Lower leg skin (tissue), 4 donors: ENCODE measurements at places on chromosomes 1 and 21. TPM values are rescaled to one million over a fixed set of nuclear protein-coding genes. Genes with fewer than 3 reads are reported as not detected.

GRCh38 chr1:150696162-150696561, 792 bp downstream of the GOLPH3L start:
- DNase-seq, result no peak

The CLCA2 gene
- total RNA-seq, result 29.8 TPM

GRCh38 chr1:46533179-46533864, 18.1 kb downstream of the KNCN start:
- DNase-seq, result no peak

- no peak for DNase-seq
These were observed 78.9 kb downstream of the RAP1GAP start for GRCh38 chr1:21590126-21590880.

GRCh38 chr1:37682334-37682987, 9.9 kb upstream of the CDCA8 start:
- peak; percentile 63 for DNase-seq
